Esophagus muscularis mucosa (tissue), 4 donors: ENCODE measurements at places on chromosomes 1 and 21.

- no peak for DNase-seq
Observed at GRCh38 chr21:42431196-42431595, 27.5 kb downstream of the UBASH3A start.

DNA sequence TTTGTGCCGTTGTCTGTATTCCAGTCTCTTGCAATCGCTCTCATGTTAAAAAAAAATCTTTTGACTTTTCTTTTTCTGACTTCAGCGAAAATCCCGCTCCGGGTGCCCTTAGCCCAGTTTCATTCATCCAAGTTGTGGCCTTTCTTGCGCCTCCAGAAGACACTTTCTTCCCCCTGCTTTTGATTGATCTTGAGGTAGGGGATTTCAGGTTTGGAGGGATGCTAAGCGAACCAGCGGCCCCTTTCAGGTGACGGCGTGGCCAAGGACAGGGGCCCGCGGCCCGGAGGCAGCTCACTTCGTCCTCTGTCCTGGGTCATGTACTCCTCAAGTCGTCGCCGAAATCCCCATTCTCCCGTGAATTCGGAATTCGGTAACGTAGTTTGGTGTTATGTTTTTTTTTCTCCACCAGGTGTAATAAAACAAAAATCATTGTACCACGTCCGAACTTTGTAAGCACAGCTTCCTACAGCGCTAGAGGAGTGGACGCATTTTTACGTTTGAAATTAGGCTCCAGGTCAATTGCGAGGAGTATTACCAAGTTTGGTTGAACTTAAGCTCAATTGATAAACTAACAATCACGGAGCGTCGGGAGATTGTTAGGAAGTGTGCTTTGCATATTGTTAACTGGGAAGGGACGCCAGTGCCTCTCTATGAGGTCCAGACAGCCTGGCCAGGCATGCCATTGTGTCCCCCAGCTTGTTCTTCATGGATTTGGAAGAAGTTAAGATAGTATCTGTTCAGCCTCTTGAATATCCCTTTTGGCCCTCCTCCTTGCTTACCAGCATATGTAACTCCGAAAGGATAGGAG lies 1.1 kb downstream of the MRPS6 start:
- DNase-seq, result no peak

DNA sequence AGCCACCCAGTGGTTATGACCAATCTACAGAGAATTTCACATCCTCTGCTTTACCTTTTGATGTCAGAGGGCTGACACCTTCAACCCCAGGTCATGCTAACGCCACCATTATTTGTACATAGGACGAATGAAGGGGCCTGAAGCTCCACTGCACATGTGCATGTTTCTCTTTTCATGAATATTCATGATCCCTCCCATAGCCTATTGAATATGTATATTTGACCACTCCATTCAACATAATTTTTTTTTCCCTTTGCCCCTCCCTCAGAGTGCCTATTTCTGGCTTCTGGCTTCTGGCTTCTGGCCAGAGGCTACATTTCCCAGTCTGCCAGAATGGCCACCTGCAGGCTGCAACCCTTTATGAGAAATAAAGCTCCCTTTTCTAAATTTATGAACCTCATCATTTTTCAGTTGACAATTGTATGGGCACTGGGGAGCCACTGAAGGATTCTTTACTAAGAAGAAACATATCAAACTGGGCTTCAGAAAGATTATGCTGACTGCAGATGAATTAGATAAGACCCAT lies 406.7 kb downstream of the SIPA1L2 start:
- DNase-seq, result no peak

DNA sequence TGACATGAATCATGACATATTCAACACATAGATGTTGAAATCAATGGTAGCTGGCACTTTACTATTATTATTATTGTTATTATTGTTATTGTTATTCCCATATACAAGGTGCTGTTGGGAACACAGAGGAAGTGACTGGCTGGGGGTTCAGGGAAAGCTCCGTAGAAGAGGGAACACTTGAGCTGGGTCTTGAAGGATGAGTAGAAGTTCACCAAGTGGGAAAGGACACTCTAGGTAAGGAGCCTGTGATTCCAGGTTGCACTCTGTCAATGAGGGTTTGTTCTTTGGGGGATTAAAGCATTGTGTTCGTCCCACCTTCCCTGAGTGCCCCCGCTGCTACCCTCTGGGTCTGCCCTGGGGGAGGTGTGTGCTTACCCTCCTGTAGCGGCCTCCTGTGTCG lies 14.1 kb downstream of the ZNF362 start:
- DNase-seq, result no peak

DNA sequence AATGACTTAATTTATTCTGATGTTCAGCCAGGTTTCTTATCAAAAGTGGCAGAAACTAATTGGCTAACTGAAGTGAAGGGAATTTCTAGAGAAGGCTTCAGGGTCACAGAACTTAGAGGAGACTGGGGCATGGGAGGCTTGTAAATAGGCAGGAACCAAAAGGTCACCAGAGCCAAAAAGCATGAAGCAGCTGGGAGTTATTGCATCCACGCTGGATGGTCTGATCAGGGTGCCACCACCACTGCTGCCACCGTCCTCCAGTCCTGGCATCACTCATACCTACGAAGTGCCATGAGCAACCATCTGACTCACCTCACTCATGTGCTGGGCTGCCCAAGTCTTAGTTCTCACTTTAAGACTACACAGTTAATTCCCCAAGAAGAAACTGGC lies 82.5 kb upstream of the DPH5 start:
- no peak for DNase-seq

GRCh38 chr21:17613242-17613676 lies 558 bp upstream of the BTG3 start:
- no peak for DNase-seq

DNA sequence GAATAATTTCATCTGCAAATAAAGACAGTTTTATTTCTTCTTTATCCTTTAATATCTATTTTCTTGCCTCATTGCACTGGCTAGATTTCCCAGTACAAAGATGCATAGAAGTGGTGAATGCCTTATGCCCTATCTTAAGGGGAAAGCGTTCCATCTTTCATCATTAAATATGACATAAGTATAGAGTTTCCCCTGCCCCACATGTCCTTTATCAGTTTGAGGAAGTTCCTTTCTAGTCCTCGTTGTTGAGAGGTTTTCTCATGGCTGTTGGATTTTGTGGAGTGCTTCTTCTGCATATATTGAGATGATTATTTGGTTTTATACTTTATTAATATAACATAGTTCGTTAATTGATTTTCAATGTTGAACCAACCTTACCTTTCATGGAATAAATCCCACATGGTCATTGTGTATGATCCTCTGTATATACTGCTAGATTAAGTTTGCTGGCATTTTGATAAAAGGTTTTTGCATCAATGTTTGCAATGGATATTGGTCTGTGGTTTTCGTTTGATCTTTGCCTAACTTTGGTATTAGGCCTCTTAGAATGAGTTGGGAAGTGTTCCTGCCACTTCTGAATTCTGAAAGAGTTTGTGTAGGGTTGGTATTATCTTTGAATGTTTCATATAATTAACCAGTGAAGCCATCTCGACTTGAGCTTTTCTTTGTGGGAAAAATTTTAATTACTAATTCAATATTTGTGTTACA lies 15.6 kb downstream of the PRKACB start:
- no peak for DNase-seq

GRCh38 chr1:10529091-10529490 lies 54.3 kb downstream of the PEX14 start:
- no peak for DNase-seq

- no peak for DNase-seq
Observed at GRCh38 chr1:241156231-241156965, 200.6 kb downstream of the RGS7 start.

DNA sequence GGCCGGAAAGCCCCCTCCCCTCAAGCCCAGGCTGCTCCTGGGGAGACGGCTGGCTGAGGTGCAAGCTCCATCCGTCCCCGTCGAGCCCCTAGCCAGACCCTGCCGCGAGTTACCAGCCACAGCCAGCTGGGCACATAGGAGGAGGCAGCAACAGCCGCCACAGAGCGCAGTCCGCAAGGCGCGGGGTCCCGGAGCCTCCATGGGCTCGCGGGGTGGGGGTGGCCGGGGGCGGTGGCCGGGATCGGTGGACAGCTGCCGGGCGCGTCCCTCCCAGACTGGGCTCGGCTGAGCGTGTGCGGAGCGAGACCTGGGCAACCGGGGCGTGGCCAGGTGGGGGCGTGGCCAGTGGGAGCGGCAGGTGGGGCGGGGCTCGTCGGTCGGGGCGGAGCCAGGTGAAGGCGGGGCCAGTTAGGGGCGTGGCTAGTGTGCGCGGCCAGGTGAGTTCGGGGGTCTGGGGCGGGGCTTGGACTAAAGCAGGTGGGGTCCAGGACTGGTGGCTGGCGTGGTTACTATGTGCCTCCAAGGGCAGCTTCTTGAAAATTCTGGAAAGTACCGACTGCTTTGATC lies at the start of gene CD164L2:
Gene CD164L2, minus strand, starts transcription at position 295 of the 567 bp plus-strand sequence. Its CDS starts 94 bp downstream, at position 201.
- no peak for DNase-seq

DNA sequence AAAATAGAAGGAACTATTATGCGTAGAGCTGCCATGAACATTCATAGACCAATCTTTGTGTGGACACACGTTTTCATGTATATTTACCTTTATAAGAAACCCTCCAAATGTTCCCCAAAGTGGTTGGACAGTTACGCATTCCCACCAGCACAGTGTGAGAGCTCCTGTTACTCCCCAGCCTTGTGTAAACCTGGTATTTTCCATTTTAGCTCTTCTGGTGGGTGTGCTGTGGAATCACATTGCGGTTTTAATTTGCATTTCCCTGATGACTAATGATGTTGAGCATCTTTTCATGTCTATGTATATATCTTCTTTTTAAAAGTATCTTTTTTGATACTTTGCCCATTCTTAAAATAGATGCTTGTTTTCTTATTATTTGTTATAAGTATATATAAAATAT lies 3.2 kb upstream of the UBASH3A start:
- DNase-seq, result no peak

DNA sequence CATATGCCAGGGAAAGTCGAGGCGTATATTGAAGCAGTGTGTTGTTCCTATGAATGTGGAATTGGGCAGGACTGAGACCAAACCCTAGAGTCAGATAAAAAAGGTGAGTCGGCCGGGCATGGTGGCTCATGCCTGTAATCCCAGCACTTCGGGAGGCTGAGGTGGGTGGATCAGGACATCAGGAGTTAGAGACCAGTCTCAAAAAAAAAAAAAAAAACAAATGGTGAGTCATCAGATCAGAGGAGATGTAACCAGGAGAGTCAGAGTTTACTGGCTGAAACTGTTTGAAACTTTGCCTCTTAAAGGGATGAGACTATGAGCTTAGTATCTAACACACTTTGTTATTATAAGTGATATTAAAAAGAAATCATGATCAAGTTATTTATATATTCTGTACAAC lies 26.4 kb upstream of the SYCP1 start:
- DNase-seq, result no peak

DNA sequence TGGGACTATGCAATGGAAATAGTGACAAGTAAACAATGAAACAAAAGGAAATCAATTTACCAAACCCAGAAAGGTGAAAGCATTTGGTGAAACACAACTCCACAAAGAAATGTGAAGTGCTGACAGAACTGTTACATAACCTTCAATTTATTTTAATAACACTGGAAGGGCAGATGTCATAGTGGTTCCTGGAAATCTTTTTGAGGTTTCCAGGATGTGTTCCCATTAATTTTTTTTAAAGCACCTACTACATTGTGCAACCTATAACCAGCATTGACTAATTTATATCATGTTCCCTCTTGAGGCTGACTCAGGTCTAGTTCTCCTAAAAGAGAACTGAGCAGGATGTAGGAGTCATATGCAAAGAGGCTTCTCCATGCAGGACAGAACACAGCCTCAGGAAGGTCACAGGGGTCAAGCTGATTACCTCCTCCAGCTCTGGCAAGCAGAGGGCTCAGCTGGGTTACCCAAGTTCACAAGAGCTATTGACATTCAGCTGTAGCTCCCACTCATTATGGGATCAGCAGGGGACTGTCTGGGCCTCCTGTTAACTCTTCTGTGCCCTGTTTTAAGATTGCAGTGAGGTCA lies 157.1 kb upstream of the NRIP1 start:
- no peak for DNase-seq

DNA sequence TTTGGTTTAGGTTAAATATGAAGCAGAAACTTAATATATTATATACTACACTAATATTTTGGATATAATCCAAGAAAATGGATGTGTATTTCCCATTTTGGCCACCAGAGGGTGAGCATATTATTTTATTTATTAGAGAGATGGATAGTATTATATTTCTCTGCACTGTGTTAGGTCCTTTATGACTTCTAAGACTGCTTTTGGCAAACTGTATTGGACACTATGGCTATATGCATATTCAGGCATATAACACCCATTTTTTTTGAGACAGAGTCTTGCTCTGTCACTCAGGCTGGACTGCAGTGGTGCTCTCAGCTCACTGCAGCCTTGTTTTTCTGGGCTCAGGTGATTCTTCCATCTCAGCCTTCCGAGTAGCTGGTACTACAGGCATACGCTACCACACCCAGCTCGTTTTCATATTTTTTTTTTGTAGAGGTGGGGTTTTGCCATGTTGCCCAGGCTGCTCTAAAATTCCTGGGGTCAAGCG lies 17.8 kb upstream of the PGM1 start:
- no peak for DNase-seq

GRCh38 chr1:62689524-62689923 lies 1.3 kb upstream of the DOCK7 start:
- no peak for DNase-seq
